ENCODE measurements at places on chromosomes 12 and 14.
A peak's percentile ranks its signal among the peaks of the same experiment; 100 is the strongest.

GRCh38 chr14:68113343-68113930 lies 293.9 kb downstream of the RAD51B start:
- DNase-seq, result no peak

DNA sequence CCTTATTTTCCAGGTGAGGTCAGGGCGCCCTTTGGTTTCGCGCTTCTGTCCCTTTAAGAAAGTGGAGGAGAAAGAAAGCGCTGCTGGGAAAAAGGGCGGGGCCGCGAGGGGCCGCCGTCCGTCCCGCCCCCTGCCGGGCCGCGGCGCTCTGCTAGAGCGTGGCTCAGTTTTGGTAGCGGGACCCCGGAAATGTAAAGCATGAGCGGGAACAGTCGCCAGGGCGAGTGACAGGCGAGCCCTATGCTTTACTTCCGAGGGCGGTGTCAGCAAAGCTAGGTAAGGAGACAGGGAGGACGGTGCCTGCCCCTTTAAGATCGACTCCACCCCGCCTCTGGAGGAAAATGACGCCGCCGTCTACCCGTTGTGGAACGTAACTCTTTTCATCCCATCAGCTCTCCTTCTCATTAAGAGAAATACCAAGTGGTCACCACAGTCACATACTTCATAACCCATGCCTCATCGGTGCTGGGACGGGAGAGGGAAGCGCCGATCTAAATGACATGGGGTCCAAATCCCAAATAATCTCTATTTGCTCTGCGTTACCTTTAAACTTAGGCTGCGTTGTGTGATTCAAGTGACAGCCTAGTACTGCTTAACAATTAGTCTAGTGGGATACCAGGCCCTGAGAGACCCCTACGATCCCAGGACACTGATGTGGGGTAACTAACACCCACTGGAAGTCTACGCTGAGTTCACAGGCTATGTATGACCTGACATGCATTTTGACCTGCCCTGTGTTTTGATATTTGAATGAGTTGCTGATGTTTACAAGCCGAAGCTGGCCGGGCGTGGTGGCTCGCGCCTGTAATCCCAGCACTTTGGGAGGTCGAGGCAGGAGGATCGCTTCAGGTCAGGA lies at the start of gene ETFBKMT:
ETFBKMT (plus strand) TSS at position 602 of the 856 bp plus-strand sequence. CDS start 2,266 bp downstream, outside the sequence.
- DNase-seq, result peak; percentile 90

- DNase-seq, result no peak
Observed at GRCh38 chr12:101962486-101962885, 85.1 kb downstream of the DRAM1 start.

DNA sequence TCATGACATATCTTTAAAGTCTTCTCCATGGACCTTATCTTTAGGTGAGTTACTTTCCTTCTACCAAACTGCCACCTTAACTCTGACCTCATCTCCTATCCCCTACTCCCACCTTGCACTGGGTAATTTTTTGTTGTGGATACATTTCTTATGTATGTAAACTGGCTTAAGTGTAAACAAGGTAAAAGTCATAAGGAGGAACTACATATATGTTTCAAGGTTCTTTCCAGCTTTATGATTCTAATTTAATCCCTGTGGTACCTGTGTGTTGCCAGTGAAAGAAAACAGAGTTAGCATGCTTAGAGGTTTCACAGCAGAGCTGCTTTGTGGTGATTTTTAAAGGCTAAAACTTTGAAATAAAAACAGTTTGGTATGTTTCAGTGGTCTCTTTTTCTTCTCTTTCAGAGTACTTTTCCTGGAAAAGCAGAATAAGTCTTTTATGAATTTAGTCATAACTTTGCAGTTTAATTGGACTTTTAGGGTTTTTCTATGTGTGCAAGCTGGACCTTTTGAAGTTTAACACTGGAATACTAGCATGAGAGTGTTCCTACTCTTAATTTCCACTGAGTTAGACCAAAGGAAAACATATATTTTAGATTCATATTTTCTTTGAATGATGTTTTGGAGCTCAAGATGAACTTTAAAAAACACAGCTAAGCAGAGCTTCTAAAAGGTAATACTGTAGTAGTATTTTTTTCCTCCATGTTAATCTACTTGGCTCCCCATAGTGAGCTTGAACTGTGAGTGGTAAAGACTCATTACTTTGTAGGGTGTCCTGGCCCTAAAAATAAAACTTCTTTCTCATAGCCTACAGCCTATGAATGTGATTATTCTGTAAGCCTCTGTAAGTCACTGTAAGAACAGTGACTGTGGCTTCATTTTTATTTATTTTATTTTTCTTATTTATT lies 105.4 kb downstream of the FUT8 start:
- no peak for DNase-seq

GRCh38 chr12:85006206-85006605 lies 29.9 kb downstream of the TSPAN19 start:
- no peak for DNase-seq

GRCh38 chr12:49972641-49973360 lies at the start of gene AQP6:
Gene AQP6, plus strand, starts transcription at chr12:49972947. Its CDS starts 227 bp downstream, at chr12:49973174.
- DNase-seq, result no peak

GRCh38 chr14:88476214-88476774 lies 78.5 kb downstream of the PTPN21 start:
- DNase-seq, result no peak

- no peak for DNase-seq
Observed at GRCh38 chr14:96805956-96806355, 8.8 kb downstream of the VRK1 start.

GRCh38 chr12:112815589-112816321 lies 24.2 kb downstream of the RPH3A start:
- no peak for DNase-seq

DNA sequence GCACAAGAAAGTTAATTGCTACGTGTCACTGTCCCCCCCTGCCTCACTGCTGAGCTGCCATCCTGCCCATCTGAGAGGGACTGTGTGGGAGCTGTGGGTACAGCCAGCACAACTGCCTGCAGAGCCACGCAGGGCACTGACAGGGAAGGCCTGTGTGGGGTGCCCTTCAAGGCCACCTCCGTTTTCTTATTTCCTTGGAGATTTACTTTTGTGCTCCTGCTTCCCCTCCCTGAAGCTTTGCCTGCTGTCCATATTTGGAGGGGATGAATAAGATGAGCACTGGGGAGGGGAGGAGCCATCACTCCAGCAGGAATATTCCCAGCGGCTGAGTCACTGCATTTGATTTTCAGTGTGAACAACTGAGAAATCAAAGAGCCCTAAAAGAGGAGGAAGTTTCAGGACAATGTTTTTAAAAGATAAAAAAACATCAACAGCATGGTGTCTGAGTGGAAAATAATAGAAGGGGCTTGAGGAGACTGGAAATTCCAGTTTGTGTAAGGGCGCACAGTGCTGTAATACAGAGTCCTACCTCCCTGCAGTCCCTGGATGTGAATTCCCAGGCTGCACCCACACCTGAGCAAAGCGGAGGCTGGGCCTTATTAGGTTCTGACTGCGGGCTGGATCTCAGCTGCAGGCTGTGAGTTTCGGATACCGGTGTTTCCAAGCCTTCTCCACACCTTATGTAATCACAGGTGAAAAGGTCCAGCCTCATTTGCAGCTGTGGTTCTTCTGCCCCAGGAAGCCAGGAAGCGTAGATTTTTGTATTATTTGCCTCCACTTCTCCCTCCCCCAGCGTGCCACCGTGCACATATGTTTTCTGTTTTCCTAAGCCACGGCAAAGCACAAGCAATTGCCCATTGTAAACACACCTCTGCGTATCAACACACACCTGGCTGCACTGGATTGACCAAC lies 192.6 kb upstream of the BCL2L14 start:
- no peak for DNase-seq
